Stimulated activated CD8-positive, alpha-beta memory T cell treated with anti-CD3 and anti-CD28 coated beads, Interleukin-4, amount 100 ng/mL, for 1 hour (primary cell): ENCODE measurements at places on chromosomes 1 and 21.

DNA sequence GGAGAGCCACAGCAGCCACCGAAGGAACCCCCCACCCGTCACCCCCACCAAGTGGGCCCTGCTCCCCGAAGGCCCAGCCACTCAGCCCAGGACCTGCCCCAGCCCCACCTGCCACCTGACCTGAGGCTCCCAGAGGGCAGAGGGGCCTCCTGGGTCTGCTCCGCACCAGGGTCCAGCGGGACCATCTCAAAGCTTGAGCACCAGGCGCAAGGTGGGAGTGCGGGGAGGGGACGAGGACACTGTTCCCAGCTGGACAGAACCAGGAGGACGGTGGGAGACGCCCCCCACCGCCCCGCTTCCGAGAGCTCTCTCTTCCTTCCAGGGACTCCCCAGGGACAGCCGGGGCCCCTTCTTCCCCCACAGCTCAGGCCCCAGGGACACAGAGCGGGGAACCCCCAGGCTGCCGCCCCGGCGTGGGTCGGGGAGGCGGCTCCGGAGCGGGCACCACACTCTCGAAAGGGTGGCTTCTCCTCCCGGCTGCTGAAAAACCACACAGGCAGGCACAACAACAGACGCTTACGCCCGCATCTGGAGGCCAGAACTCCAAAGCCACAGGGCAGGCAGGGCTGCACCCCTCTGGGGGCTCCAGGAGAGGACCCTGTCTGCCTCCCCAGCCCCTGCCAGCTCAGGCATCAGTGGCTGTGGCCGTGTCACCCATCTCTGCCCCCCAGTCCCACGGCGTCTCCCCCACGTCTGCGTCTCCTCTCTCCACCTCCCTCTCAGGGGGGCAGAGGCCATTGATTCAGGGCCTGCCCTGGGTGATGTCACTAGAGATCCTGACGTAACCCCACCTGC, 1.9 kb upstream of the TTLL10 start:
- no peak for DNase-seq

DNA sequence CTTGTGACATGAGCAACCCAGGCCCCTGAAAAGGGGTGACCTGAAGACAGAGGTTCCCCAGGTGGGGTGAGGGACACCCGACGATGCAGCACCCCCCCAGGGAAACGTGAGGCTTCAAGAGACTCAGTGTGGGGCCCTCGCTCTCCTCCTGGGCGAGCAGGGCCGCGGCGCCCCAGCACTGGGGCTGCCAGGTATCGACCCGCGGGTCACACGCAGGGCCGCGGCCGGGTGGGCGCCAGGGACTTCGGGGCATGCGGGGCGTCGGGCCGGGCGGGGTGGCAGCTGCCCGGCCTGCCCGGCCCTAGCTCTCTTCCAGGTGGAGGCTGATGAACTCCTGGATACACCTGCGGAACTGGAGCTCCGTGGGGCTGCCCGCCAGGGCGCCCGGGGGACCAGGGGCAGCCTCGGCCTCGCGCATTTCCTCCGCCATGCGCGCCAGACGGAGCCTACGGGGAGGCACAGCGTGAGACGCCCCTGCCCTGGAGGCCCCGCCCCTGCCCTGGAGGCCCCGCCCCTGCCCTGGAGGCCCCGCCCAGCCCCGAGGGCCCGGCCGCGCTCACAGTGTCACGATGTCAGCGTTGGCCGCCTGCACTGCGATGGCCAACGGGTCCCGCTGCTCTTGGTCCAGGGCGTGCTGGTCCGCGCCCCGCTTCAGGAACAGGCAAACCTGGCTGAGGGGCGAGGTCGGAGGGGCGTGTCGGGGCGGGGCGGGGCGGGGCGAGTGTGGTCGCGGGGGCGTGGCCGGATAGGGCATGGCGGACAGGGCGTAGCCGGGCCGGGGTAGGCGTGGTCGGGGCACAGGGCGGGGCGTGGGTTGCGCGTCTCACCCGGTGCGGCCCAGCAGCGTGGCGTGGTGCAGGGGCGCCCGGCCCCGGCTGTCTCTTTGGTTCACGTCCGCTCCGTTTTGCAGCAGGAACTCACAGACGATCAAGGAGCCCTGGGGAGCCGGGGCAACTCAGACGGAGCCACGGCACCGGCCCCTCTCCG, 13.3 kb downstream of the SCNN1D start:
- DNase-seq, result no peak

GRCh38 chr1:115324649-115325420, 13.2 kb downstream of the NGF start:
- no peak for DNase-seq

DNA sequence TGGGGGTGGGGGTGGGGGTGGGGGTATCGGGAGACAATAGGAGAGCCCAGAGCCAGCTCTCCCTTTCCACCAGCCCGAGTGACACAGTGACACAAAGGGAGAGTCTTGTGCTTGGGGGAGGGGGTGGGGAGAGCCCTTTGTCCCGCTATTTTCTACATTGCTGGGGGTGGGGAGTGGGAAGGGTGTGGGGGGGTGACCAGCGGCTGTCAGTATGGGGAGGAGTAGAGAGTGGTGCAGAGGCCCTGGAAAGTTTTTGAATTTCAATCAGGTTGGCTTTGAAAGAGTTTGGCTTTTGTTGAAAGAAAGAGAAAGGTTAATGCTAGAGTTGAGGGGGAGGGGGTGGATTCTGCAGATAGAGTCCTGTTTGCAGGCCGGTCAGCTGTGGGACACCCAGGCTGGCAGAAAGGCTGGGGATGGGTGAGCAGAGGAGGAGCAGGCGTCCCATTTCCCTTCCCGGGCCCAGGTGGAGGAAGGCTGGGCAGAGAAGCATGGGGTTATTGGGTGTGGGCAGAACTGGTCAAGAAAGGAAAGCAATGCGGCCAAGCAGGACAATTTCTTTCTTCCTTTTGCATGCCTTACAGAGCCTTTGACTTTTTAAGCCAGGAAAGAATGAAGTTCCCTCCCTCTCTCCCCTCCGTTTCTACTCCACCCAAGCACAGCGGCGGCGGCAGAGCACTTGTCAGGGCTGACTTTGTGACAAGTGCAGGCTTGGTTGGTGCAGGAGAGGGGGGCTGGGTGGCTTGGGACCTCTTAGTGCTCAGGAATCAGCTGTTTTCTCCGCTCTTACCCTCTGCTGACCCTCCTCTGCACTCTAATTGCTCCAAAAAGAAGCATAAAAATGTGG, 96.2 kb downstream of the RNF220 start:
- DNase-seq, result no peak

- DNase-seq, result no peak
Observed at GRCh38 chr1:63671514-63671913, 78.3 kb downstream of the PGM1 start.

GRCh38 chr21:45256912-45257672, 30.6 kb downstream of the POFUT2 start:
- no peak for DNase-seq

DNA sequence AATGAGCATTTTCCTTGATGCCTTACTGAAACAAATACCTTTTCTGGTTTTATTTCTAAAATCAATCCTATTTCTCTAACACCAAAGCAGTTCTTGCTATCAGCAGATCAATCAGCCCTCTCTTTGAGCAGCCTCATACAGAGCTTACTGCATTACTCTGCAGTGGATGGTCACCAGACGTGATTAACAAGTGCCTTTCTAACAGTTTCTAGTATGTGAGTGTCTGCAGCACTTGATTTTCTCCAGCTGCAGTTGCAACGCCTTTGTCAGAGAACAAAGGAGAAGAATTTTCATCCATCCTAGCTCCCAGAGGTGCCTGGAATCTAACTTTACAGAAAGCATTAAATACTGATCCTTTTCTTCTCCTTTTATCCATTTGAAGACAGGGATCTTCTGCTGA, 177.3 kb upstream of the SGIP1 start:
- DNase-seq, result no peak

DNA sequence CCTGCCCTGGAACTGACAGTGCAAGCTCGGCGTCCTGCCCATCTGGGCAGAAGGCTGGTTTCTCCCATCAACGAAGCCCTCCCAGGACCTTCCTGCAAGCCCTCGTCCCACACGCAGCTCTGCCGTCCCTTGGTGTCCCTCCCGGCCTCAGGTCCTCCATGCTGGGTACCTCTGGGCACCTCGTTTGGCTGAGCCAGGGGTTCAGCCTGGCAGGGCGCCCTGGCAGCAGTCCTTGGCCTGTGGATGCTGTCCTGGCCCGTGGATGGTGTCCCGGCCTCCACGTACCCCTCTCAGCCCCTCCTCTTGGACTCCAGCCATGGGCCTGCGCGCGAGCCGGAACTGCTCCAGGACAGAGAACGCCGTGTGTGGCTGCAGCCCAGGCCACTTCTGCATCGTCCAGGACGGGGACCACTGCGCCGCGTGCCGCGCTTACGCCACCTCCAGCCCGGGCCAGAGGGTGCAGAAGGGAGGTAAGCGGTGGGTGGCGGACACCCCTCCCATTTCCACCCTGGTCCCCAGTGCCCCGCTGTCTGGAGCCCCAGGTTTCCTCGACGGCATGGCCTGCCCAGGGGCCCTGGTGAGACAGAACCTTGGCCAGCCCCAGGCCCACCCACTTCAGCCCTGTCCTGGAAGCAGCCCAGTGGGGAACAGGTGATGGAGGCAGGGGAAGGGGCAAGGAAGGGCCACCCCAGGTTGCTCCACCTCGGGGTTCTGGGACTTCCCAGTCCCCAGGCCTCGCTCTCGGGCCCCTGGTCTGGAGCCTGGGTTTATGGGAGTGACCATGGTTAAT, 3.5 kb downstream of the TNFRSF14 start:
- DNase-seq, result no peak

DNA sequence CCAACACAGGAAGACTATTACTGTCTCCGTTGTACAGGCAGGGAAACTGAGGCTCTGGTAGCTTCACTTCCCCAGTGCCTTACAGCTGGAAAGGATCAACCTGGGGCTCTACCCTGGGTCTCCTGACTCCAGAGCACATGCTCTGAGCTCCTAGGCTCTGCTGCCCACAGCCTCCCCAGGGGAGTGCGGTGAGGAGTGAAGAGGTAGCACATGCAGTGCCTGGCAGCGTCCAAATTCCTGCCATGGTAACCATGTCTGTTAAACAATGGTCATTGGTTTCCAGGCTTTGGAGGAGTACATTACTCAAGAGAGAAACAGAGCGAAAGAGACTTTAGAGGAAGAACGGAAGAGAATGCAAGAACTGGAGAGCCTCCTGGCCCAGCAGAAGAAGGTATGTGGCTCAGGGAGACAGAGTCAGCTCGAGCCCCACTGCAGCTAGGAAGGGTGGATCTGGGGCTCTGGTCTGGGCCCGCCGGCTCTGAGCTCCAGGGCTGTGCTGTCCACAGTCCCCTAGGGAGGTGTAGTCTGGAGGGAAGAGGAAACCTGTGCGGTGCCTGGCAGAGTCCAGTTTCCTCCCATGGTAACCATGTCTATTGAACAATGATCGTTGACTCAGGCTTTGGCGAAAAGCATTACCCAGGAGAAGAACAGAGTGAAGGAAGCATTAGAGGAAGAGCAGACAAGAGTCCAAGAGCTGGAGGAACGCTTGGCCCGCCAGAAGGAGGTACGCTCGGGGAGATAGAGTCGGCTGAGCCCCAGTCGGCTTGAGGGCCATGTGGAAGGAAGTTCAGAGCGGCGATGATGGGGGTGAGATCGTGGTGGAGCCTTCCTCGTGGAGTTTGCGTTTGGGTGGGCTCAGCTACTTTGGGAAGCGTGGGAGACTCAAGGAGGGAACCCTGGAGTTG, 64.6 kb upstream of the EFHD2 start:
- no peak for DNase-seq

GRCh38 chr1:194295685-194296084, 1109.3 kb upstream of the B3GALT2 start:
- no peak for DNase-seq

DNA sequence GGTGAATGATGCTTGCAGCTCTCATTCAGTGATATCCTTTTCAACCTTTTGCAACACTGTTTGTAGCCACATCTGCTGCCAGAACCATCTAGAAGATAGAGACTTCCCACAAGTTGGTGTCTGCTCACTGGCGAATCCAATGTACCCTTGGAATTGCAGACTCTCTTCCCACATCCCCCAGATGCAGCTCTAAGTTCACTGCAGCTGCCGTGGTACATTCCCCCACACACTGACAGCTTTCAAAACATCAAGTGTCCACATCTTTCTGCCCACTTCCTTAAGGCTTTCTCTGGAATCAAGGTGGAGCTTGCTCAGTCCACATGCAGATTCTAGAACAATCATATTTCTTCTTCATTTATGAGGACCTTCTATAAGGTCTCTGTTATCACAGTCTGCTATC, 99.2 kb downstream of the PLPPR4 start:
- DNase-seq, result no peak

DNA sequence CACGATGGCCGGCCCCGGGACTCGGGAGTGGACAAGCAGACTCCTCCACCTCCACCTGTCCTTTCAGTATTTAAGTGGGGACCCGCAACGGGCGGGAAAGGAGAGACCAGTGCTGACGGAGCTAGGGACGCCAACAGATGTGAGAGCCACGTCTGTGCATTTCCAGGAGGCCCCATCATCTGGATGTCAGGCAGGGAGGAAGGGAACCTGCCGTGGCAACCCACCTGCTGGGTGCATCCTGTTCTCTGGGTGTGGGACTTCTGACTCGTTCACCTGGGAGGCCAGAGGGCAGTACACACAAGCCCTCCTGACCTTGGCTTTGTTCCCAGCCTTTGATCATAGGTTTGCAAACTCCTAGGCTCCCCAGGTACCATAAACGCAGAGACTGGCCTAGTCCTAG, 5.6 kb upstream of the PCBP3 start:
- no peak for DNase-seq

- DNase-seq, result no peak
Observed at GRCh38 chr1:172746091-172746949, 87.4 kb downstream of the FASLG start.

DNA sequence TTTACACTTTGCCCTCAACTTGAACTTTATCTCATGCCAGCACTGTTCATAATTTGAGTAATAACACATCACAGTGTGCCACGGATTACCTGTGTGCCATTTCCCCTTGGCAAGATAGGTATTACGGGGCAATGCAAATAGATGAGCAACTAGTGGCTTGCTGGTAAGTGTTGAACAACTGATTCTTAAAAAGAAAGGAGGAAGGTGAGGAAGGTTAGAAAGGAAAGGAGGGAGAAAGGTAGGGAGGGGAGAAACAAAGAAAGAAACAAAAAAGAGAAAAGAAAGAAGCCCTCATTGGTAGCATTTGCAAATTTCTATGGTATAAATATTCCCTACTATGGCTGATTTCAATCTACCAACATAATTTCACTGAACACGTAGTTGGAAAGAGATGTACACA, 118.2 kb upstream of the OLIG2 start:
- no peak for DNase-seq

DNA sequence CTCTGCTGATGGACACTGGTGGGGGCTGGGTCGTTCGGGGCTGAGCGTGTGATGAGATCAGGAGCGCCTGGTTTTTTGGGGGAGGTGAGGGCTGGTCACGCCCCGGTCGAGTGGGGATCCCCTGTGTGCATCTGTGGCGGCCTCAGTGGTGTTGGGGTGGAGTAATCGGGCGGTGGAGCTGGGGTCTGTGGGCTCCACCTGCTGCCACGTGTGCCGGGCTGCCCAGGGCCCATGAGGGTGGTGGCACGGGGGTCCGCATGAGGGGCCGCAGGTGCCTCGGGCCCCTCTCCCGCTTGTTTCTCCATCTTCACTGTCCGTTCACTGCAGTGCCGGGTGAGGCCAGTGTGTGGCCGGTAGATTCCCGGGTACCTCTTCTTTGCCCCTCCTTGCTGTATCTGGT, 17.2 kb downstream of the PRKCZ start:
- DNase-seq, result no peak
